ENCODE measurements at places on chromosomes 1 and 21. TPM values are rescaled to one million over a fixed set of nuclear protein-coding genes. Genes with fewer than 3 reads are reported as not detected.

SELE gene
- 4.2 TPM for polyA plus RNA-seq

BCL2L15 gene
- polyA plus RNA-seq: 0.04 TPM

PLA2G4A gene
- 0.39 TPM for polyA plus RNA-seq

SEMA6C gene
- polyA plus RNA-seq: 1.4 TPM

- no peak overlapping the region for H3K27ac ChIP-seq
- no peaks in the 10 kb centered on the region for H3K36me3 ChIP-seq
- H3K27me3 ChIP-seq: no peaks in the 10 kb centered on the region
- no peaks in the 10 kb centered on the region for H3K4me1 ChIP-seq
Observed at GRCh38 chr1:24228311-24228710, 41.2 kb upstream of the IFNLR1 start.

DNA sequence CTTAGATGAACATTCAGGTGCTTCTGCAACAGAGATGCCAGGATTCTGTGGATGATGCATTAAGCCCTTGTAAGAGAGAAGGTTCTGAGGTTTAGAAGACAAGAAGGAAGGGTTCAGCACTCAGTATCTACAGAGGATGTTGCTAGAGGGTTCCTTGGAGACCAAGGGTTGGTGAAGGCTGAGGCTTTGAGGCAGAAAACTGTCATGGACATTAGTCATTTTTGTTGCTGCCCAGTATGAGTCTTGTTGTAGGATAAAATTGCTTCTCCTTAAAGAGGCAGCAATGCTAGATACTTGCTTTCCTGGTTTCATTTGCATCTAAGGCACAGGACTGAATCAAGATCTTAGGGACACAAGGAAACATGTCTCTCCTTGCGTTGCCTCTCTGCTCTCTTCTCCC is 319.4 kb upstream of the NFIA start:
- no peak overlapping the region for H3K4me3 ChIP-seq
- H3K27me3 ChIP-seq: no peaks in the 10 kb centered on the region
- H3K36me3 ChIP-seq: no peaks in the 10 kb centered on the region
- no peak for DNase-seq

GRCh38 chr1:108817811-108818210 is 39.1 kb downstream of the AKNAD1 start:
- H3K36me3 ChIP-seq: no peaks in the 10 kb centered on the region
- no peaks in the 10 kb centered on the region for H3K4me1 ChIP-seq
- no peak overlapping the region for H3K4me3 ChIP-seq
- H3K27me3 ChIP-seq: no peaks in the 10 kb centered on the region
- no peak overlapping the region for H3K27ac ChIP-seq
- no peak for DNase-seq

GRCh38 chr1:2786329-2787162 is 14.9 kb downstream of the TTC34 start:
- no peak overlapping the region for H3K4me3 ChIP-seq
- H3K27ac ChIP-seq: no peak overlapping the region
- no peaks in the 10 kb centered on the region for H3K4me1 ChIP-seq
- H3K36me3 ChIP-seq: no peaks in the 10 kb centered on the region
- no peaks in the 10 kb centered on the region for H3K27me3 ChIP-seq

GRCh38 chr1:150807249-150808023 is 624 bp downstream of the CTSK start:
- H3K27ac ChIP-seq: no peak overlapping the region
- peaks cover 28% of the 10 kb centered on the region for H3K36me3 ChIP-seq
- no peaks in the 10 kb centered on the region for H3K4me1 ChIP-seq
- no peaks in the 10 kb centered on the region for H3K27me3 ChIP-seq
- no peak overlapping the region for H3K4me3 ChIP-seq
